Activated CD4-positive, alpha-beta T cell treated with anti-CD3 and anti-CD28 coated beads, Interleukin-2, amount 50 U/mL, for 1 hour (primary cell): ENCODE measurements at places on chromosomes 1 and 21.

GRCh38 chr1:148388260-148389026 lies 94.7 kb downstream of the PPIAL4G start:
- DNase-seq = peak; percentile 84

- DNase-seq = no peak
These were observed 19.7 kb upstream of the RNU1-4 start for GRCh38 chr1:16720351-16721223.

DNA sequence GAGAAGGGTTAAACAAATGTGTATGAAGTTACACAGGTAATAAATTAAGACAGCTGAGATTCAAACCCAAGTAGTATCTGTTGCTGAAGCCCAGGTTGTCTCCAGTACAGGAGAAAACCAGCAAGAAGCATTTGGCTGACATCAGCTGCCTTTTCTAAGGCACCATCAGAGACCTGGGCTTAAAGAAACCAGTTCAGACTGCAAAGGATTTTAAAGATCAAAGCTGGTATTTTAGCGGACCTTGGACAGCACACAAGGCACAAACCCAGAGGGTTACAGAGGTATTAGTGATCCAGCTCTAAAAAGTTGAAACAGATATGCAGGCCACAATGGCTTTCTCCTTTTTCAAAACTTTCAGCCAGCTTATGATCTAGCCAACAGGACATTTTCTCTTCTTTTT lies 23.4 kb downstream of the BEND5 start:
- DNase-seq = no peak

DNA sequence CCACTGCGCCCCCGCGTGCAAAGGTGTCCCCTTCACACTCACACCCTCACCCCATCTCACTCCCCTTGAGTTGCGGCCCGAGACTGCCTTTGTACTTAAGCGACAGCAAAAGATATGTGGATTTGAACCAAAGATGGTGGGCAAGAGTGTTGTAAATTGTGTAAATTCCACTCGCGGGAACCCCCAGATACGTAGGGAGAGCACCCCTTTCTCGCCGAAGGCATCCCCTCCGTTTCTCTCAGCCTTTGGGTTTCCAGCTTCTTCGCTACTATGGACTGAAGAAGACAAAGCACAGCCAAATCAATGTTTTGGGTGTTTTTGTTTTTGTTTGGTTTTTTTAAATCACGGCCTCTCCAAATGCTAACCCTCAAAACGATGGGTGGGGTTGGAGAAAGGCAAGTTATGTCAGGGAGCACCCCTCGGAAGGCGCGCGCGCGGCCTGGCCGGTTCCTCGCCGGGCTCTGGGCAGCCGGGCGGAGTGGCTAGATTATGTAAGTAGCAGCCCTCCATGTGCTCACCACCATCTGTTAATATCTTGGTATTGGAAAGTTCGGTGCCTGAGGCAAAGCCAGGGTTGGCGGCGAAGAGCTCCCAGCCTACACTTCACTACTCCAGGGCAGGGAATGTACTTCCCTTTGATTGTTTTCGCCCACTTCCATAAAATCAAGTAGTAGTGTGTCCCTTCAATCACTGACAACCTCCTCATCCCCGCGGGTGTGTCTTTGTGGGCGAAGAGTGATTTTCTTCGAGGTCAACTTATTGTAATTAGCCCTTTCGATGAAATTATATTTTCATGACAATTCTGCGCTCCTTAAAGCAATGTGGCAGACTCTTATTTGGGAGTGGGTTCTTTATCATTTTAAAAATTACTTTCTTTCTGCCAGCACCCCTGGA lies 4.0 kb upstream of the PROX1 start:
- no peak for DNase-seq

GRCh38 chr21:38999161-38999560 lies 184.1 kb downstream of the PSMG1 start:
- DNase-seq = no peak

DNA sequence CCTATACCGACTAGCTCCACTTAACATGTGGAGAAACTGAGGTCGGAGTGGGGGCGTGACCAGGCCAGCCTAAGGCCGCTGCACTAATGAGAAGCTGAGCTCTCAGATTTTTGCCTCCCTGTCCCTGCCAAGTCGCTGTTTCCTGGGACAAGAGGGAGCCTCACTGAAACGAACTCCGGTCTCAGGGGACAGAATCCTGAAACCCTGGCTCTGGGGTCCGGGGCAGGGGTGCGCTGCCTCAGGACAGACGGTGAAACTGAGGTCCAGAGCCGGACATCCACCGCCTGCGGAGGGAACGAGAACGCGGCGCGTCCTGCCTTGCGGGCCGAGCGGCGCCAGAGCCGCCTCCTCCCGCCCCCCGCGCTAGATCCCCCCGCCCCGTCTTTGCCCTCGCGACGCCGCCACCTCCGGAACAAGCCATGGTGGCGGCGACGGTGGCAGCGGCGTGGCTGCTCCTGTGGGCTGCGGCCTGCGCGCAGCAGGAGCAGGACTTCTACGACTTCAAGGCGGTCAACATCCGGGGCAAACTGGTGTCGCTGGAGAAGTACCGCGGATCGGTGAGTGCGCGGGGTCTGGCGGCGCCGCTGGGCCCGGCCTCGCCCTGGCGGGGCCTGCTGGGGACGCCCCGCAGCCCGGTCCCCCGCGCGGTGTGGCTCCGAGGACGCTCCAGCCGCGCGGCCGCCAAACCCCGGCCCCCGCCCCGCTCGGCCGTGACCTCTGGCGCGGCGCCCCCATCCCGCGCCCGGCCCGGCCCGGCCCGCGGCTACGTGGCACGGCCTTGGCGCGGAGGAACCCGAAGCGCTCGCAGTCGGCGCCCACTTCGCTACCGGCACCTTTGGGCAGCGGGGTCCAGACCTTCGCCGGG lies at the start of gene GPX7:
TSS of gene GPX7 (plus strand) at position 381 of the 865 bp plus-strand sequence. CDS start at position 420, 39 bp downstream.
- DNase-seq = peak; percentile 62

DNA sequence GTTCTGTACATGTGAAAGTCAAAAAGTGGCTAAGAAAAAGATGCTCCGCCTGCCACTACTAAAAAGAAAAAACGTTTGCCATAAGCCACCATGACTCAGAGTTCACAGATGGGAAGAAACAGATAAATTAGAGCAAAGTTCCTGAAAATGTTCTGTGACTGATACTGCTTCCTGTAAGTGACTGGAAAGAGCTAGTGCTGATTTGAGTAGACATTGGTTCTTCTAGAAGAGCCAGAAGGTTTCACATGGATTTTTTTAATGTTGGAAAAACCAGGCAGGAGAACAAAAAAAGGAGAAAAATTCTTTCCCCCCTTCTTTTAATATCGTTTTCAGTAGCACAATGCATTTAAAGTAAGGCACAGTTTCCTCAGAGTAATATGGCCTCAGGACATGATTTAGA lies 221.4 kb downstream of the HLX start:
- DNase-seq = no peak

DNA sequence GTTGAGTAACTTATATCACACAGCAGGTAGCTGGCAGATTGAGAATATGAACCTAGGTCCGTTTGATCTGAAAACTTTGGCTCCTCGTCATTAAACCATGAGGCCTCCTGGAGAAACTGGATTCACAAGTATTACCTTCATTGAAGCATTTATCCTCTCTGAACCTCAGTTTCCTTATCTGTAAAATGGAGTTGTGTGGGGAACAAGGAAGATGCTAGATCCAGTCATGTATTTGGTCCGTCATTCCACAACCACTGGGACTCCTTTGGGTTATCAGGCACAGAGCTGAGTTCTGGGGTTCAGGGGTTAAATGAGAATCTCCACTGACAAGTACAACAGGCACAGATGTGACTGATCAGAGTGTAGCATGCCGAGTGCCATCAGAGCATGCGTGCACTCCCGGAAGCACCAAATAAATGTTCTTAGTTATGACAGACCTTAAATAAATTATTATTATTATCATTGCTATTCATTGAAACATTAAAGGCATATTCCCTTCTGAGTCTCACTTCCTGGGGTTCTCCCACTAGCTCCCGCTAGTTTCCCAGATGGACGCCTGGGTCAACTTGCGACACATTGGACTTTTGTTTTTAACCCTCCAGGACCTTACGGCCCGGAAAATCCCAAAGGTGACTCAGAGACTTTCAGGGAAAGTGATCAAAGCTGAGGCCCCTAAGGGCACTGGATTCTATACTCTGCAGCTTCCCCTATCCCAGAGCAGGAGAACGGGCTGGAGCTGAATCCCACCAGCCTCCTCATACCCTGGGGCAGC lies 130.6 kb downstream of the PLPP3 start:
- DNase-seq = no peak

DNA sequence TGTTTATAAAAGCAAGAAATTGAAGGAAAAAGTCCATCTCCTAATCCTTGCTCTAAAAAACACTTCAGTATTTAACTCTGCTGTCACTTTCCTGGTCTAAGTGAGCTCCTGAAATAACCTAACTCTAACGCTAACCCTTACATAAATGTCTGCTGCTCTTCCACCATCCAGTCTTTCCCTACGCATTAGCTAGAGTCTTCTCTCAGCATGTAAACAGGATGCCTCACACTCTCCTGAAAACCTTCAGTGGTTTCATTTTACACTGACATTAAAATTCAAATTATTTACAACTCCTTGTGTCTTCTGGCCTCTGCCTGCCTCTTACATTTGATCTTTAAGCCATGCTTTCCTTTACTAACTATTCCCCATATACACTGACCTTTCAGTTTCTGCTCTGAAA lies 697.6 kb upstream of the CXADR start:
- no peak for DNase-seq

DNA sequence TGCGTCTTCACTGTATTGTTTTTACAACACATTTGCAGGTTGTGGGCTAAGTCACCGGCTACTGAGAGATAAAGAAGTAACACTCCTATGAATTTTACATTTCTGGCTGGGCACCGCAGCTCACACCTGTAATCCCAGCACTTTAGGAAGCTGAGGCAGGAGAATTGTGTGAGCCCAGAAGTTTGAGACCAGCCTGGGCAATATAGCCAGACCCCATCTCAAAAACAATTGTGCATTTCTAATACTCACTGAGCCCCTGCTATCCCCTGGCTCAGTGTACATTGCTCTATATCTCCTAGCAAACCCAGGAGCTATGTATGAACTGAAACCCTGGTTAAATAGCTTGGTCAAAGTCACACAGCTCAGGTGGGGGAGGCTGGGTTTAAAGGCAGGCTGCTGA lies 108.7 kb downstream of the ZNF281 start:
- no peak for DNase-seq

DNA sequence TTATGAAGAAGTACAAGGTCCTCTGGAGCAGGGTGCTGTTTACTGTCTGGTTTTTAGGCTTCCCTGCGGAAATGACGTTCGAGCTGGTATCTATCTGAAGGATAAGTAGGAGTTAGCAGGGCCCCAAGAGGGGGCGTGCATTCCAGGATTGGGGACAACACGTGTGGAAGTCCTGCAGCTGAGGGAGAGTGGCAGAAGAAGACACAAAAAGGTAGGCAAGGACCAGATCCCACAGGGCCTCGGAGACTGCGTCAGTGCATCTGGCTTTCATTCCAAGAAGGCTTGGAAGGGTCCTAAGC lies 5.9 kb downstream of the RIMS3 start:
- no peak for DNase-seq

DNA sequence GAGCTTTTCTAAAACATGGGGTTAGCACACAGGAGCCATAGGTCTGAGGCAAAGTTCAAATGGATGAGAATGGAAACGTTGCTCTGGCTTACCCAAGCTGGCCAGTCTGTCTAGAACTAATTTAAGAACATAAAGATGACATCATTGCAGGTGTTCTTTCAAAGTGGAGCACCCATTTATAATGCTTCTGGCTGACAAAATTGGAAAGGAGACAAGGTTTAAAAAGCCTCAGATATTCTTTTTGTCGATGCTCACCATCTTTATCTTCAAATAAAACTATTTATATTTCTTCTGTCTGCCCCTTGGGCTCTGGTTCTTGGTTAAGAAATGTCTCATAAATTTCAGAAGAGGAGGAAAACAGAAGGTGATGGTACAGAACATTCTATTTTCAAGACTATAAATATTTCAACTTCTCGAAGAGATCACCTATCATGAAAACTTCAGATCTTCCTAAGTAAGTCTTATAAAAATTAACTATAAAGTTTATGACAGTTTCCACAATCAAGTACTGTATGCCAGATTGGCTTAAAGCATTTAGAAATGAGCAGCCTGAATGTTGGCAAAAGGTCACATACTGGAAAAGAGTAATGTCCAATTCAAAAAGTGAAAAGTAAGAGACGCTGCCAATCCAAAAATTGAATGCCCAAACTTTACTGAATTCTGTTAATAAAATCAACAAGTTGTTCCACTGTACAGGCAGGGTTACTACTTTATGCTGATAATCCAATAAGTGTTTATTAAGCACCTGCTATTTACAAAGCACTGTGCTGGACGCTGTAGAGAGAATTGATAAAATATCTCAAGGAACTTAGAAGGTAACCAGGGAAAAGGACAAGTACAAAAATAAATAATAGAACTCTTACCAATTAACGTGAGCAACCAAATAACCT lies 92.0 kb downstream of the ETS2 start:
- DNase-seq = no peak

- DNase-seq = no peak
These were observed 37.1 kb downstream of the EIF4G3 start for GRCh38 chr1:21139601-21140000.

GRCh38 chr1:94527447-94528031 lies 14.0 kb downstream of the F3 start:
- no peak for DNase-seq

DNA sequence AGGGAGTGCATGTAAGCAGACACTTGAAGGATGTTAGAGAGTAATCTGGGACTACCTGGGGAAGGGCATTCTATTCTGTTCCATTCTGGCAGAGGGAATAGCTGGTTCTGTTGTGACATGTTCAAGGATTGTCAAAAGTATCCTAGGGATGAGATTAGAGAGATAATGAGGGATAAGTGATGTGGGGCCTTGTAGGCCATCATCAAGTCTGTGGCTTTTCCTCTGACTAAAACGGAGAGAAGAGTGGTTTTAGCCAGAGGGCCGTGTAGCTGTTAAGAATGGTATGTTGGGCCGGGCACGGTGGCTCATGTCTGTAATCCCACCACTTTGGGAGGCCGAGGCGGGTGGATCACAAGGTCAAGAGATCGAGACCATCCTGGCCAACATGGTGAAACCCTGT lies 23.6 kb downstream of the TGFB2 start:
- DNase-seq = no peak

DNA sequence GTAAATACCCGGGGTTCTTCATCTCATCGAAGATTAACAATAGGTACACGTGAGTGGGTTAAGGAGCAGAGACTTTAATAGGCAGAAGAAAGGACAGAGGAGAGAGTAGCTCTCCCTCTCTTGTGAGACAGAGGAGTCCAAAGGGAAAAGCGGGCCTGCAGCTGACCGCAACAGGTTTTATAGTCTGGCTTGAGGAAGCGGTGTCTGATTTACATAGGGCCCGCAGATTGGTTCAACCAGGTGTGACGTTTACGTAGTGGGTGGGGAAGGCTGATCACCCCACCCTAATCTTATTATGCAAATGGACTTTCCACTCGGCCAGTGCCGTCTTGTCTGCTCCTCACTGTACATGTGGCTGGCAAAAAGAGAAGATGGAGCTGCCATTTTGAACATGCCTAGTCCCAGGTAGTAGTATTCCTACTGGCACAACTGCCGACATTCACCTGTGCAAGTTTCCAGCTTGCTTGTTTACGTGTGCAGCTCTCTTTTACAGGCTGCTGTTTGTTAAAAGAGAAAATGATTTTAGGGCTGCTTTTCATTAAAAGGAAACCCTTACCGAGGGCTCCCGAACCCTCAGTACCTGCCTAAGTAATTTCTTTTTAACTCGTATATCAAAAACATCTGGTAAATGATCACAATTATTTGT lies 10.6 kb downstream of the CDC14A start:
- no peak for DNase-seq

GRCh38 chr1:172276120-172276818 lies 144.2 kb upstream of the C1orf105 start:
- DNase-seq = no peak
